ENCODE measurements at places on chromosomes 4 and X.

- peak; percentile 89 for DNase-seq
Measured at GRCh38 chrX:1391370-1391706, 575 bp downstream of the SLC25A6 start.

DNA sequence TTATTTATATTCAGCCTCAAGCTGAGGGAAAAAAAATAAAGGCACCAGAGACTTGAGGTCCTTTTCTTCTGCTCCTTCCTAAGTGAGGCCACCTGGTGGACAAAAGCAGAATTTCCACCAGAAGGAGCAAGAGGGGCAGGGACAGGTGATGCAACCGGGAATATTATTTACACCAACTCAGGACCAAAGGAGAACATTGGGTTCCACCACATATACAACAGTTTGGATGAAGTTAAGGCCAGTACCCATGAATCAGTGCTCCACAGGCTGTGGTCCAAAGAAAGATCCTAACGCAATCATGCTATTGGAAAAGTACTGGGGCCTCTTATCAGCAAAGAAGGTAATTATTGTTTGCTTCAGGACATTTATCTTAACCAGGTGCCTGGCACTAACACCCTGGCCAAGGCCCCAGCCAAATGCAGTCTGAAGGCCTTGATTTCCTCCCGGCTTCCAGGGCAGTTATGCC is 57.4 kb downstream of the TSC22D3 start:
- peak; percentile 78 for DNase-seq

DNA sequence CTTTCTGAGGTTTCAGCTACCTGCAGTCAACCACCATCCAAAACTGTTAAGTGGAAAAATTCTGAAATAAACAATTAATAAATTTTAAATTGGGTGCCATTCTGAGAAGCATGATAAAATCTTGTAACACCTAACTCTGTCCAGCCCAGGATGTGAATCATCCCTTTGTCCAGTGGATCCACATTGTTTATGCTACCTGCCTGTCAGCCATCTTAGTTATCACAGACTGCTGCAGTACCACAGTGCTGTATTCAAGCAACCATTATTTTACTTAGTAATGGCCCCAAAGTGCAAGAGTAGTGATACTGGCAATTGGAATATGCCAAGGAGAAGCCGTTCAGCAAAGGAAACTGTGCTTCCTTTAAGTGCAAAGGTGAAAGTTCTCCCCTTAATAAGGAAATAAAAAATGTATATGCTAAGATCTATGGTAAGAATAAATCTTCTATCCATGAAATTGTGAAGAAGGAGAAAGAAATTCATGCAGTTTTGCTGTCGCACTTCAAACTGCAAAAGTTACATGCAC is 20.6 kb downstream of the CAMK2D start:
- DNase-seq, result no peak

GRCh38 chr4:73341454-73341853 is 62.6 kb upstream of the ALB start:
- DNase-seq, result peak; percentile 51

DNA sequence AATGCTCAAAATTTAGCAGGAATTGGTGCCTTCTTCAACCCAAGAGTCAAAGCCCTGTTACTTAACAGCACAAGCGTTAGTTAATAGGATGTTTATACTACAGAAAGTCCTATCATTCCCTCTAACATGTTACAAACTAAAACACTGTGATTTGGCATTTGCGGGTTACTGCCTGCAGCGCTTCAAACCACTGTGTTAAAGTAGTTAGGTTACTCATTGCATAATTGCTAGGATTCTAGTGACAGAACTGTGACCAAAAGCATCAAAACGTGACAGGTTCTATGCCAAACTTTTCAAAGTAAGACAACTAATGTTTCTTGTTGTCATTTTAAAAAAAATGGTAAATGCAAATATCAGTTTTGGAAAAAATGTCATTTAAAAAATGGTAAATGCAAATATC is 442.8 kb upstream of the ZFP42 start:
- DNase-seq, result no peak

Data from WERI-Rb-1 (cell line).